Suprapubic skin (tissue), 4 donors: ENCODE measurements at places on chromosomes 16 and 17. TPM values are rescaled to one million over a fixed set of nuclear protein-coding genes. Genes with fewer than 3 reads are reported as not detected.

DNA sequence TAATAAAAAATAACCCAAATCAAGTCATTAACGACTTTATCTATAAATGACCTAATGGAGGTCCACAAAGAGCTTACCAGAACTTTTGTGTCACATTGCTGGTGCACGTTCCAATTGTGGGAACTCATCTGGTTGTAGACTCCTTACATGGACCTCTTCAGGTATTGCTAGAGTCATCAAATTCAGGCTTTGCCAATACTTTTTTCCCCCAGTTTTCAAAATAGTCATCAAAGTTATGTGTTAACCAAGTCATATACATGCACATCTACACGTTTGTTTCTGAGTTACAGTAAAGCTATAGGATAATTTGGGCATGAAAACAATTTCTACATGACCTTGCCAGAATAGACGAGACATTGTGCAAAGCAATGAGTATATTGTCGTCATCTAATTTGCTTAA is 76.2 kb upstream of the ADAMTS18 start:
- DNase-seq, result no peak

GRCh38 chr17:39325528-39326240 is 75.7 kb downstream of the FBXL20 start:
- no peak for DNase-seq

Gene CCL2
- 26.9 TPM for total RNA-seq

Gene KCNAB3
- 7.5 TPM for total RNA-seq

Gene HSD17B1
- total RNA-seq, result 2.6 TPM

Gene ARL16
- total RNA-seq, result 39.4 TPM

Gene SDK2
- total RNA-seq, result 2.6 TPM

GRCh38 chr17:76667786-76668453 is 24.4 kb upstream of the ST6GALNAC1 start:
- DNase-seq, result no peak

Gene KRTAP4-3
- total RNA-seq, result 35.4 TPM

Gene NKD1
- 1.8 TPM for total RNA-seq

GRCh38 chr16:48632137-48632774 is 22.3 kb upstream of the N4BP1 start:
- no peak for DNase-seq

GRCh38 chr16:73365016-73365551 is 317.2 kb upstream of the ZFHX3 start:
- DNase-seq, result no peak
